Karpas-422 (cell line): ENCODE measurements at places on chromosomes 16 and 17.

- no peak for DNase-seq
Measured at GRCh38 chr16:31476303-31477219, 4.6 kb downstream of the TGFB1I1 start.

GRCh38 chr16:49644145-49644463 lies 211.8 kb downstream of the ZNF423 start:
- DNase-seq, result no peak

- DNase-seq, result no peak
Measured at GRCh38 chr17:44827863-44828262, 2.2 kb downstream of the GJC1 start.

- peak; percentile 62 for DNase-seq
Measured at GRCh38 chr17:8292639-8293395, 2.4 kb downstream of the SLC25A35 start.

GRCh38 chr16:4513086-4513860 lies 25.3 kb downstream of the CDIP1 start:
- no peak for DNase-seq

DNA sequence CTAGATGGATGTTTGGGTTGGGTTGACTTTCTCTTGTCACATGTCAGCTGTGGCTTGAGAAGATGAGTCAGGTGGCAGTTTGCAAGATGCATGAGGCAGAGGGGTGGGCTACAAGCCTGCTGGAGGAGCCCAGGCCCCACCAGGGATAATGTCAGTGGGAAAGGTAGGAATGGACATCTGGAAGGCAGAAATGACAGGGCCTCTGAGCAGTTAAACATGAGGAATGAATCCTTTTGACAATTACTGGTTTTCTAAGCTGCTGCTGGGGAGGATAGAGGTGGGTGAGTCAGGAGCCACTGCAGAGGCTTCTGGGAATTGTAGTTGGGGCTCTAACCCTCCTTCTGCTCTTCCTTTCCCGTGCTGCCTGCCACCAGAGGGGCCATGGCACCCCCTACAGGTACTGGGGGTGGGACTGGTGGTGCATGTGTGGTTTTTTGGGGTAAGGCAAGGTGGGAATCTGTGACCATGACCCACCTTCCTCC lies 15.7 kb downstream of the SLC52A1 start:
- peak; percentile 81 for DNase-seq
